ENCODE measurements at places on chromosomes 5 and 9.

GRCh38 chr5:177350776-177351391 lies 584 bp downstream of the LMAN2 start:
- no peak for DNase-seq

- DNase-seq: no peak
These were observed 387.1 kb downstream of the ZSWIM6 start for GRCh38 chr5:61719124-61719523.

- no peak for DNase-seq
These were observed 40.3 kb downstream of the RGMB start for GRCh38 chr5:98813755-98814154.

DNA sequence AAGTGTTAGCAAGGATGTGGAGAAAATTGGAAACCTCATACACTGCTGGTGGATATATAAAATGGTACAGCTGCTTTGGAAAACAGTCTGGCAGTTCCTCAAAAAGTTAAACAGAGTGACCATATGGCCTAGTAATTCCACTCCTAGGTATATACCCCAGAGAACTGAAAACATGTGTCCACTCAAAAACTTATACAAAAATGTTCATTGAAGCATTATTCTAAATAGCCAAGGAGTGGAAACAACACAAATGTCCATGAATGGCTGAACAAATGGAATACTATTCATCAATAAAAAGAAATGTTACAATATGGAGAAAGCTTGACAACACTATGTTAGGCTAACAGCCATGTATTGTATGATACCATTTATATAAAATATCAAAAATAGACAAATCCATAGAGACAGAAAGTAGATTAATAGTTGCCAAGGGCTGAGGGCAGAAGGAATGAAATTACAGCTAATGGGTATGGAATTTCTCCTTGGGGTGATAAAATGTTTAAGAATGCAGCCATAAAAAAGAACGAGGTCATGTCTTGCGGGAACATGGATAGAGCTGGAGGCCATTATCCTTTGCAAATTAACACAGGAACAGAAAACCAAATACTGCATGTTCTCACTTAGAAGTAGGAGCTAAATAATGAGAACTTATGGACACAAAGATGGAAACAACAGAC lies 33.6 kb upstream of the FBP1 start:
- DNase-seq: no peak

DNA sequence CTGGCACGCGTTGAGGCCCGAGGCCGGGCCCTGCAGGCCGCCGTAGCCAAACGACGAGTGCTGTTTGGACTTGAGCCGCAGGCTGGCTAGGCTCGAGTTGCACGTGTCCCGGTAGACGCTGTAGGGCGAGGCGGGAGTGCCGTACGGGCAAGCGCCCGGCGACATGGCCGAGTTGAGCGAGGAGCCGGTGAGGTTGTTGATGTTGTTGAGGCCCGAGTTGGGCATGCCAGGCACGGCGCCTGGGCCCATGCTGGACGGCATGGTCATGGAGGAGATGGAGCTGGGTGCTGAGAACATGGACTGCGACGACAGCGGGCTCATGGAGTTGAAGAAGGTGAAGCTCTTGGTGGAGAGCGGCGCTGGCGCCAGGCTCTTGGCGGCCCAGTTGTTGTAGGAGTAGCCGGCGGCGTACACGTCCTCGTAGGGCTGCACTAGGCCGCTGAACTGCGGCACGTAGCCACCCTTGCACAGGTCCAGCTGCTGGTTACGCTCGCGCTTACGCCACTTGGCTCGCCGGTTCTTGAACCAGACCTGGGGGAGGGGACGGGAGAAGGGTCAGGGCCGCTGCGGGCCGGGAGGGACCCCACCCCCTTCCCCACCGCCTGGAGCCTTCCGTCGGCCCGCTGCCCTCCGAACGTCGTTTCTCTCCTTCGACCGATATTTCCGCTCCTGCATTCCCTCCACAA lies 5.1 kb downstream of the PITX1 start:
- no peak for DNase-seq

DNA sequence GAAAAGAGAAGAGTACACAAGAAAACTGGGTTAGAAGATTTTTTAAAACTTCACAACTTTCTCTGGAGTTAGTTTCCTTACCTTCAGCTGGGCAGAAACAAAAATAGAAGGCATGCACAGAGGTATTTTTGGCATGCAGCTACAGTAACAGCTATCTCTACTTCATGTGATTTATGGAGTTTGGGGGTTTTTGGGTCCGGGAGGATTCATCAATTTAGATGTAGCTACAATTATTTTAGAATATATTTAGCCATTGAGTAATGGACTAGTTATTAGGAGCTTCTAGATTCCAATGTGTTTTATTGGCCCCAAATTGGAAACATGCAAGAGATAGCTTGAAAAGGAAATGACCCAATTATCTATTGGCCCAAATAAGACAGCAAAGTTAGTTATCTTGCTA lies 91.6 kb upstream of the TNFAIP8 start:
- no peak for DNase-seq

DNA sequence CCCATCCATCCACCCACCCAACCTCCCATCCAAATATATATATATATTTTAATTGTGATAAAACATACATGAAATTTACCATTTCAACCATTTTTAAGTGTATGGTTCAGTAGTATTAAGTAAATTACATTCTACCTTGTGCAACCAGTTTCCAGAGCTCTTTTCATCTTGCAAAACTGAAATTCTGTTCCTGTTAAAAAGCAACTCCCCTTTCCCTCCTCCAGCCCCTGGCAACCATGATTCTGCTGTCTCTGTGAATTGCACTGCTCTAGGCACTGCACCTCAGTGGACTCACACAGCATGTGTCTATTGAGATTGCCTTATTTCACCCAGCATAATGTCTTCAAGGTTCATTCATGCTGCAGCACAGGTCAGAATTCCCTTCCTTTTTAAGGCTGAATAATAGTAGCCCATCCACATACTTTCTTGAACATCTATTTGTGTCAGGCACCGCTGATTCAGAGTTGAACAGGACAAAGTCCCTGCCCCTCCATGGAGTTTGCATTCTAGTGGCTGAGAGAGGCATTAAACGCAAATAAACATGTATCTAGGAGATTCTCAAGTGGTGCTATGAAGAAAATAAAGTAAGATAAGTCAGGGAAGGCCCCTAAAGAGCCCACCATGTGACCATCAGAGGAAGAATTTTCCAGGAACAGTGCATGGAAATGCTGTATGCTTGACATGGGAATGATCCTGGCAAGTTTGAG lies 24.0 kb downstream of the CSF1R start:
- DNase-seq: no peak

DNA sequence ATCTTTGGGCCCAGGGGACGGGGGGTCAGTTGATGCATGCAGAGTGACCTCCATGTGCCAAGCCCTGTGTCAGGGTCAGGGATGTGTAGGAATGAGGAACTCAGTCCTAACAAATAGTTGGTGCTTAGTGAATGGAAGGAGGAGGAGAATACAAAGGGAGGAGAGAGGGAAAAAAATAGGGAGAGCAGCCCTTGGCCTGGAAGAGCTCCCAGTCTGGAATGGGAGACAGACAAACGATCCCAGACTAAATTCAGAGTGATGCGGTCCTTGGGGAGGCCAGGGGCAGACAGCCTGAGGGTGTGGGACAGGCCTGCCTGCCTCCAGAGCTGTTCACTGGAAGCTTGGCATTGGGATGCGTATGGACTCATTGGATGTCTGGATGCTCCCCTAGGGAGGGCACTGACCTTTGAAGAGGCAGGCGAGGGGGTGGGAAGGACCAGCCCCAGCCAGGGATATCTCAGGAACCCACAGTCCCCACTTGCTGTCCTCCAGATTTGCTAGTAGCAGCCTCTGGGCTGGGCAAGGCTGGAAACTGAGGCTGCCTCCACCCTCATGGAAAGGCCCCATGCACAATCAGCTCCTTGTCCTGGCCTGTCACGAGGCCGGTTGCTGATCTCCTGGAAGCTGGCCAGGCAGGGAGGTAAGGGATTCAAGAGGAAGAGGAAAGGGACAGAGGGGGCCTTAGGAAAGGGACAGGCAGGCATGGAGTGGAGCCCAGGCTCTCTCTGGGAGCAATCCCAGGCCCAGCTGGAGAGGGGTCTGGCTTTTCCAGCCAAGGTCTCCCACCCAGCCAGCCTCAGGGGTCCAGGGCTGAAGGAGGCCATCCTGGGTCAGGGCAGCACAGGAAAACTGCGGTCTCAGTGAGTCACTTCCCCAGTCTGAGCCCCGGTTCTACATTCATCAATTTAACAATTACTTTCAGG lies 69.0 kb upstream of the GGTA1 start:
- DNase-seq: no peak

DNA sequence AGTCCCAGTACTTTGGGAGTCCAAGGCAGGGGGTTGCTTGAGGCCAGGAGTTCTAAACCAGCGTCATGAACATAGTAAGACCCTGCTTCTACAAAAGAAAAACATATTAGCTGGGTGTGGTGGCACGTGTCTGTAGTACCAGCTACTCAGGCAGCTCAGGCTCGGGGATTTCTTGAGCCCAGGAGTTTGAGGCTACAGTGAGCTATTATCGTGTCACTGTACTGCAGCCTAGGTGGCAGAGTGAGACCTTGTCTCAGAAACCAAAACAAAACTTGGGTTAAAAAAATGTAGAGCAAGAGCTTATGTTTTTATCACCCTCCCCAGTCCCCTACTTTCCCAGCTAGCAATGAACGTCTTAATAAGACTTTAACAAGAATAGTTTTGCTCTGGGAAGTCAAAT lies 46.7 kb downstream of the UHRF2 start:
- DNase-seq: no peak

DNA sequence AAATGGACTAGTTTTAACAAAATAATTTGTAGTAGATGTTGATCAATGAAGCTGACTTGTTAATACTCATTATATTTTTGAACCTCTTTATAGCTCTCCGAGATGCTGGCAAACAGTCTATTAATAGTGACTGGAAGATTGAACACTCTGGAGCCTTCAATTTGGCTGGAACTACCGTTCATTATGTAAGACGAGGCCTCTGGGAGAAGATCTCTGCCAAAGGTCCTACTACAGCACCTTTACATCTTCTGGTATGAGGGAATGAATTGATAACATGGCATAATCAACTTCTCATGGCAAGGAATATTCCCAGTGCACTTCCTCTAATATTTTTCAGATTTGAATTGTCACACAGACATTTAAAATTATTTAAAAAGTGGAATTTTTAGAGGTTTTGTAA lies 68.2 kb upstream of the MINAR2 start:
- DNase-seq: no peak

DNA sequence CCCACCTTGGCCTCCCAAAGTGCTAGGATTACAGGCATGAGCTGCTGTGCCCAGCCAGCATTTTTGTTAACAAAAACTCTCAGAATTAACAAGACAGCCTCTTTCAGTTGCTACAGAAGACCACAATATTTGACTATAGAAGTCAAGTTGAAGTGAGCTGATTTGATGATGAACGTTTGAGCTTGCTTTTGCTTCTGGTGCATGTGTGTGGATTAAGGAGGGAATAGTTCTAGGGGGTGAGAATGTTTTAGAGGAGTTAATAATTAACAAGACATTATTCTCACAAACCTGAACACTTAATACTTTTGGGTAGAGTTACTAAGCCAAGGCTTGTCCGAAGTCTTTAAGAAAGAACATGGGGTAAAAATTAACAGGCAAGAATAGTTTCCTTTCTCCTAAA lies 191.6 kb downstream of the TENT4A start:
- no peak for DNase-seq

GRCh38 chr5:68818057-68818695 lies 275.6 kb upstream of the SLC30A5 start:
- no peak for DNase-seq

GRCh38 chr5:147375151-147375550 lies 134.7 kb downstream of the DPYSL3 start:
- DNase-seq: no peak

DNA sequence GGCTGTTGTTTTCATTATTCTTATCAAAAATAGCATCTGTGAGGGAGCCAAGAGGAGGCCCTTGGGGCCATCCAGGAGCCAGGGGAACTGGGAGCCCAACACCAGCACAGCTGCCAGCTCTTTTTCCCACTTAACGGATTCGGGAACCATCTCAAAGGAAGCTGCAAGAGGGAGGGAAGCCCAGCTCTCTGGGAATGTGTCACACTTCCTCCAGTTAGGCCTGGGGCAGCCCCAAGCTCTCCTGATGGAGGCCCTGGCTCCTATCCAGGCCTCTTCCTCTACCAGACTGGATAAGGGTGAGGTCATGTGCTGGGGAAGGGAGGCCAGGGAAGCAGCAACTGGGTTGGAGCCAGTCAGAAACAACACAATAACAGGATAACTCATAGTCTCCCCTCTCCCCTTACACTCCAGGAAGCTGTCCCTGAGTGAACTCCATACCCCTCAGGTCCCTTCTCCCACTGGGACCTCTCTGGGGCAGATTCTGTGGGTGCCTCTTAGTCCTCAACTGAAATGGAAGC lies 12.7 kb downstream of the CSF2 start:
- DNase-seq: no peak

DNA sequence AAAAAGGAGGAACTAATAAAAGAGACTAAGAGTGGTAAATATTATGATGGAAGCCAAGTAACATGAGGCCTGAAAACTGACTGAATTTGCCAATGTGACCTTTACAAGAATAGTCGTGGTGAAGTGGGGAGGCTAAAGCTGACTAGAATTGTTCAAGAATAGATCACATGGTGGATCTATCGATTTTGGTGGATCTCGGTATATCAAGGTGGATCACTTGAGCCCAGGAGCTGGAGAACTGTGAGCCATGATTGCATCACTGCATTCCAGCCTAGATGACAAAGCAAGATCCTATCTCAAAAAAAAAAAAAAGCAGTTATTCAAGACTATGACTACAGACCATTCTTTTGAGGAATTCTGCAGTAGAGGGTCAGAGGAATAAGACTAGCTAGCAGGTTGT lies 15.1 kb downstream of the ERMP1 start:
- no peak for DNase-seq

DNA sequence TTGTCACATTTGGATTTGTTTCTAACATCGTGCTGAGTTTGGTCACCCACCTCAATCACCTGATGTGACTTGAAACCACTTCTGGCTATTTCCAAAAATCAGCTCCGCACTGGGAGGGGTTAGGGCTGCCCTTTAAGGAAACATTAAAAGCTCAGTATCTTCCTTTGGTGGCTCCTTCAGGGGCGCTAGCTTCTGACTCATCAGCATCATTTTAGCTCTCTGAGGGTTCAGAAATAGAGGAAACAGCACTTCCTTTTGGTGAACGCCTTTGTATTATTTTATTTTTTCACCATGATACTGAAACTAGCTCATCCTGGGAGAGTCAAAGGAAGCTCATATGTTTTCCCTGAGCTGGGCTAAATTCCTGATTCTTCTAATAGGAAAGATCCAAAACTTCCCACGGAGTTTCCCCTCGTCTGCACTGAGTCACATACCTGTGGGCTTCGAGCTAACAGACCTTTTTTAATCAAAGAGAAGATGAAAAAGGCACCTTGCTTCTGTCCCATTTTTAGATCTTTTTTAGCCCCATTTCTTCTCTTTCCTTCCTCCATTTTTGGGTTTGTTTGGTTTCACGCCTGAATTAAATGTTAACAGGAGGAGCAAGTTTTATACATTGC lies 48.2 kb downstream of the ROPN1L start:
- DNase-seq: no peak
